ENCODE measurements at places on chromosomes 7 and 10.

DNA sequence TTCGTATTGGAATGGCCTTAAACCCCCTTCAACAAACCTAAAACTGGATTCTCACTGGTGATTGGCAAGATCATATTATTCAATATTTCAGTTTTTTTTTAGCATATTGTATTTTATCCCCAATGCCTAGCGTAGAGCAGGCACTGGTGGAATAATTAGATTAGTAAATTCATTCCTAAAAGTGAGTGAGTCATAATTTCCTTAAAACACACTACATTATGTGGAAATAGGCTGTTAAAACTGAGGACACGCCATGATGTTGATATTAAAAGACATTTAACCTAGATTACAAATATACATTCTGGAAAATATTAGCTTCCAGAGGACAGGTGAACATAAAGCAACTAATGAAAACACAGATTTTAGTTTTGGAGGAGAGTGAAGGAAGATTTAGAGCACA, 463.9 kb downstream of the PARD3 start:
- no peak for DNase-seq

GRCh38 chr10:96017191-96017687, 26.1 kb upstream of the CCNJ start:
- DNase-seq, result peak; percentile 61

GRCh38 chr7:1761097-1761496, 91.0 kb downstream of the ELFN1 start:
- DNase-seq, result no peak

- DNase-seq, result no peak
Measured at GRCh38 chr10:43998021-43998809, 349.5 kb upstream of the ZNF32 start.

GRCh38 chr10:22598478-22598877, 115.9 kb downstream of the PIP4K2A start:
- DNase-seq, result no peak

DNA sequence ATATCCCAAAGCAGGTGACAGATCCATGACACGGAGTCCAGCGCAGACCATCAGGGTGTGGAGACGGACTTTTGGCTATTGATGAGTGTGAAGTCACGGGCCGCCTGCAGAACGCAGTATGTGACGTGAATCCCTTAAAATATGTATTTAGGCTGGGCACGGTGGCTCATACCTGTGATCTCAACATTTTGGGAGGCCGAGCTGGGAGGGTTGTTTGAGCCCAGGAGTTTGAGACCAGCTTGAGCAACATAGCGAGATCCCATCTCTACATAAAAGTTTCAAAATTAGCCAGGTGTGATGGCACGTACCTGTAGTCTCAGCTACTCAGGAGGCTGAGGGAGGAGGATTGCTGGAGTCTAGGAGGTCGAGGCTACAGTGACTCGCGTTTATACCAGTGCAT, 1.9 kb upstream of the AMZ1 start:
- DNase-seq, result no peak

- DNase-seq, result no peak
Measured at GRCh38 chr10:92264249-92264648, 26.6 kb downstream of the CPEB3 start.

GRCh38 chr7:36484265-36484664, 94.6 kb downstream of the ANLN start:
- no peak for DNase-seq

GRCh38 chr10:121735263-121735662, 137.0 kb upstream of the FGFR2 start:
- no peak for DNase-seq

- DNase-seq, result no peak
Measured at GRCh38 chr10:16901106-16901505, 83.9 kb upstream of the RSU1 start.

- DNase-seq, result no peak
Measured at GRCh38 chr10:31820778-31821369, 107.8 kb downstream of the ARHGAP12 start.

GRCh38 chr10:6346631-6347030, 143.9 kb downstream of the PFKFB3 start:
- DNase-seq, result no peak

DNA sequence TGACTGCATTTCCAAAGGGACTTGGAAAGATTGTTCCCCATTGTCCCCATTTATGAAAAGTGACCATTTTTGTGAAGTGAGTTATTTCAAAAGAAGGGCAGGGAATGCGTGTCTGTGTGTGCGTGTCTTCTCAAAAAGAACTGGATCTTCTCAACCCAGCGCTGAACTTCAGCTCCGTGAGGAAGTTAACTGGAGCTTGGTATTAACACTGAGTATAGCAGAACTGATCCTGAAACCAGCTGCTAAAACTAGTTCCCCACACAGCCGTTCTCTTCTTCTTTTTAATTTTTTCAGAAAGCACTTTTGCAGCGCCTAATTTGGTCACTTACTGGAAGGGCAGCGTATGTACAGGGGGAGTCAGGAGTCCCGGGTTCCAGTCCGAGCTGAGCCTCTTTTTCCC, 45.8 kb upstream of the PLEKHA1 start:
- no peak for DNase-seq

- DNase-seq, result no peak
Measured at GRCh38 chr7:131586259-131586658, 29.8 kb upstream of the PODXL start.

DNA sequence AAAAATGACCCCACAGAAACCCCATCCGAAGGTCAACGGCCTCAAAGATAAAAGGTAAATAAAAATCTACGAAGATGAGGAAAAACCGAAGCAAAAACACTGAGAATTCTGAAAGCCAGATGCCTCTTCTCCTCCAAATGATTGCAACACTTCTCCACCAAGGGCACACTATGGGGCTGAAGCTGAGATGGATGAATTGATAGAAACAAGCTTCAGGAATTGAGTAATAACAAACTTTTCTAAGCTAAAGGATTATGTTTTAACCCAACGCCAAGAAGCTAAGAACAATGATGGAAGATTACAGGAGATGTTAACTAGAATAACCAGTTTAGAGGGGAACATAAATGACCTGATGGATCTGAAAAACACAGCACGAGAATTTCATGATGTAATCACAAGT, 127.8 kb downstream of the MACC1 start:
- DNase-seq, result no peak

GRCh38 chr7:134866617-134867016, 87.2 kb downstream of the CALD1 start:
- DNase-seq, result no peak

- no peak for DNase-seq
Measured at GRCh38 chr10:23325132-23325531, 19.5 kb downstream of the C10orf67 start.

DNA sequence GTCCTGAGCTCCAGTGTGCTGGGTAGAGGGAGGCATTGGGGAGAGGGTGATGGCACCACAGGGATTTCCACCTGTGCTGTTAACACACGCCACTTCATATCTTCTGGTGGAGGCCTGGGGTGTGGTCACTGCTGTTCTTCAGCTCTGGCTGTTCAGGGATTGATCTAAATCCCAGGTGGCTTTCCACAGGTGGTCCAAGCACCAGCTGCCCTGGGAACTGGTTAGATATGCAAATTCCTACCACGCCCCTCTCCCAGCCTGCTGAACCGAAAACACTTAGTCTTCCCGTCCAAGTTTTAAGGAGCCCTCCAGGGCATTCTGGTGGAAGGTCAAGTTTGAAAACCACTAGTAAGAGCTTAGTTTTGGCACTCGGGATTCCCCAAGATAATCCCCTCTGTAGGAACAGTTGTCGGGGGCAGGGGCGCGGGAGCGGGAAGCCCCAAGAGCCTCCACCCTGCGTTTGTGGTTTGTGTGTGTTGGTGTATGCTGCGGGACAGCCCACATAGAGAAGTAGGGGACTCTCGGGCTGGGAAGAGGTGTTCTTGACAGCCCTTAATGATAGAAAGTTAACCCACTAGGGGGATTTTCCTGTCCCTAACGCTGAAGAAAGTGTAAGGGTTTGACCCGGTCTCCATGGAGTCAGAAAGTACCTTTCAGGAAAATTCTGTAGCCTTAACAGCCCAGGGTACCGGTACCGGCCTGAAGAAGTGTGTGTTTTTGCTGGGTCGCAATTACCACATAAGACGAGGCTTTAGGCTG, 5.1 kb downstream of the DEPP1 start:
- DNase-seq, result peak; percentile 12

- no peak for DNase-seq
Measured at GRCh38 chr7:128437426-128438332, 18.0 kb upstream of the HILPDA start.

GRCh38 chr10:110960333-110960712, 40.9 kb downstream of the SHOC2 start:
- no peak for DNase-seq

GRCh38 chr7:158830211-158830723, 958 bp upstream of the ESYT2 start:
- DNase-seq, result no peak

DNA sequence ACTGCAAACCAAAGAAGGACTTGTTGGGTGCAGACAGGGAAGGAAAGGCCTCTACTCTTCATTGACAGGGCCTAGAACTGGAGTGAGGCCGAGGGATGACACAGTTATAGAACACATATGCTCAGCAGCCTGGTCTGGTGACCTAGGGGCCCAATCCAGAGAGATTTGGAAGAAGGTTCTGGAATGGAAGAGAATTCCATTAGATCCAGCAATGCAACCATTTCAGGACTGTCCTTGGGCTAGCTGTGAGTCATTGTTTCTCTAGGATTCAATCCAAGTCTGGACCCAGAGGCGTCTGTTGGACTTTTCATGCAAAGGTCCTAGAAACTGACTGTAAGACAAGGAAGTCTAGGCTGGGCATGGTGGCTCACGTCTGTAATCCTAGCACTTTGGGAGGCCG, 59.2 kb downstream of the WIPF3 start:
- no peak for DNase-seq

DNA sequence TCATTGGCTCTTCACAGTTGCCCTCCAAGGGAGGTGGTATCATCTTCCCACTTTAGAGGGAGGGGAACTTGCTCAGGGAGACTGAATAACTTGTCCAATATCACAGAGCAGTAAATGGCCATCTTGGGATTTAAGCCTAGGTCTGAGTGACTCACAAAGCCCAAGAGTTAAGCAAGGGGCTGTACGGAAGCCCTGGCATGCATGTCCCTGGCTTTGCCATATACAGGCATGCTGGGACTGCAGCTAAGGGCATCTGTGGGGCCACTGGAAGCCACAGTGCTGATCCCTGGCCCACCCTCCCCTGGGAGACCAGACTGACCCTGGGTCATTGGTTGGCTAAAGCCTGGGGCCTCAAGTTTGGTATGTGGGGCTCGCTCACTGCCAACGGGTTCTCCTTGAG, 3.1 kb downstream of the VSIR start:
- no peak for DNase-seq
